GM03348 (cell line): ENCODE measurements at places on chromosomes 1 and 21.

DNA sequence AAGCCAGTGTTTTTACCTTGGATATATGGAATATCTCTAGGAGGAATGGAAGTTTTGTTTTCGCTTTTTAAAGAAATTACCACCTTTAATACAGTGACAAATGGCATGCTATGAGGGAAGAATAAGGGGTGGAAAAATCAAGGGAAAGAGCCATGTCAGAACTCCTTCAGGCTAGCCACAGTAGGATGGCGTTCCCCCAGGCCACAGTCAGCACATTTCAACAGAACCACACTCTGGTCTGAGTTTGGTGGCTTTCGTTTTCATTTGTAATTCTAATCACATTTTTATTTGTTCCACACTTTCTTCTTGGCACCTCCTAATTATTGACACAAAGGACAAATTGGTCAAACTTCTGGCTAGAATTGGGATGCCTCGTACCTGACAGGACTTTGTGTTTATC, 60.3 kb upstream of the RCOR3 start:
- no peak for DNase-seq

- DNase-seq, result no peak
Measured at GRCh38 chr1:15191770-15192169, 38.2 kb downstream of the TMEM51 start.

DNA sequence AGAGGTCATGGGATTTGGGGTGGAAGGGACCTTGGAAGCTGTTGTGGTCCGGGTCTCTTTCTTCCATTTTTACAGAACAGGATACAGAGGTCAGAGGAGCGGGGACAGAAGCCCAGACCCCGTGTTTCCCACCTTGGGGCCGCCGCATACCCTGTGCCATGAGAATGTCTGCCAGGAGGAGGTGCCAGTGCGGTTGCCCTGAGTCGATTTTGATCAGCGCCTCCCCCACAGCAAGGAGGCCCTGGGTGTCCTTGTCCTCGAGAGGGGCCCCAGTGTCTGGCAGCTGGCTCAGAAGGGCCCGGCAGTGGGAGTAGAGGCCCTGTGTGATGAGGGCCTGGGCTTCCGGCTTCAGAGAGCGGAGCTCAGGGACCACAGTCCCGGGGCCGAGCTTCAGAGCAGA, 12.3 kb upstream of the MMEL1 start:
- no peak for DNase-seq

DNA sequence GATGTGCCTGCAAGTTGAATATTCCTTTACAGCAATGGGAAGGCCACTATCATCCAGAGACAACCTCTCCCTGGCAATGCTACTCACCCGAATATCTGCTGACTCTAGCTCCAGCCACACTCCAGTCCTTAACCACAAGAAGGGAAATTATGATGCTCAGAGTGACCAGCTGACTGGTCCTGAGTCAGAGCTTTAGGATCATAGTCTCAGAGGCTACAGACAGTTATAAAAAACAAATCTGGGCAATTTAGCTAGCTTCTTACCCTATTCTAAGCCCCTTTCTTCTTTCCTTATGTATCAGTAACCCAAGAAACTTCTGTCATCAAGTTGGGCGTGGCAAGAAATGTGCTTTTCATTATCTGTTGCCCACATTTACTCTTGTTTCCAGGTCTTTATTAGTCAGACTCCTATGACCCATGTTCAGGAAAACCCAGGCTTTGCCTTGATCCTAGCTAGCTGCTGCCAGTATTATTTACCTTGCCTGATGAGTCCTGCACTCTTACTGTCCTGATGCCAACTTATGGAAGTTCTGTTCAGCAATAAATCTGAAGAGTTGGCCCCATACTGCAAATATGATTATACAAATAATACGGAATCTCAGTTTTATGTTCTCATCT, 207.0 kb downstream of the TTLL7 start:
- peak; percentile 24 for DNase-seq

DNA sequence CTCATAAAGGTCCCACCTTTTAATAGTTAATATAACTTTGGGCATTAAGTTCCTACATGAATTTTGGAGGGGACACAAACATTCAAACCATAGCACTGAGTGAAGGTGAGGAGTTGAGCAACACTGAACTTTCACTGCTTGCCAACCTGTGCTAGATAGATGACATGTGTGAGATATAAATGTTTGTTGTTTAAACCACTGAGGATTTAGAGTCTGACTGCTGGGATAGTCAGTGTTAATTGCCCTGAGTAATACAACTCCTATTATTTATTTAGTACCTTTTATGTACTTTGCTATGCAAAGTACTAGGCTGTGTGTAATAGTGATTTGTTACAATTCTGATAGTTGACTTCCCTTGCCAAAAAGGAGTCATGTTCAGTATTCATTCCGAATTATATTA, 32.4 kb upstream of the SLC16A1 start:
- no peak for DNase-seq

DNA sequence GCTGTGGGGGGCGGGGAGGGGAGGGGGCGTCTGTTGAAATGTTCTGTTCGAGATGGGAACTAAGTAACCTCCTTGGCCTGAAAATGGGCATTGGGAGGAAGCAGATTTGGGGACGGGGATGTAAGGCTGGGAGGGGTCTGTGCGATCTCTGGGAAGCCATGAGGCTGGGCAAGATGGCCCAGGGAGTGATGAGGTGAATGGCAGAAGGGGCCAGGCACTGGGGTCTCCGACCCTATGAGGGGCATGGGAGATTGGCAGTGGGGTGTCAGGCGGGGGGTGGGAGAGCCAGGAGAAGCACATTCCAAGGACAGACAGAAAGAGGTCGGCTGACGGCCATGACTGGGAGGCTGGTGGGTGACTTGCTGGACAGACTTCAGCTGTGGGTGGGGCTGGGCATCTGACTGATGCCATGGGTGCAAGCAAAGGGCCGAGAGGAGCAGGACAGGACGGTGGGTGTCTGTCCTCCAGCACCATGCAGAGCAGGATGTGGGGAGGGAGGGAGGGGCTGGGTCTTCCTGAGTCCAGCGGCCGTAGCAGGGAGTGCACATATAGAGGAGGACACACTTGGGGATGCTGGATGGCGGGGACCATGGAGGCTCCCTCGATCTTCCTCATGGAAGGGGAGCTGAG, 30.0 kb upstream of the COL18A1 start:
- no peak for DNase-seq

DNA sequence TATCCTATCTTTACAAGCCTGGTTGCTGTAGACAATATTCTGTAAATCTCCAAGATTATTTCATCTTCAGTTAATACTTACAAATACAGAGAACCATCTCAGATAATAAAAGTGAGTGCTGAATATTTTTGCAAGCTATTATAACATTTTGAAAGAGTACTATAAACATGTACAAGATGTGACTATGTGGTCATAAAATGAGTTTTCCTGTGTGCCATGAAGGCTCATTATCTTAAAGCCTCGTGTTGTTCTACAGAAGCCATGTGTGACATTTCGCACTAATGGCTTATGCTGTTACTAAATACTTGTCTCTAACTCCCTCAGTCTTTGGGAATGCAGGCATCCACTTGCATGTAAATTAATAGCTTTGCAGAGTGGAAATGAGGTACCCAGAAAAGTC, 48.3 kb downstream of the SAMSN1 start:
- DNase-seq, result no peak

DNA sequence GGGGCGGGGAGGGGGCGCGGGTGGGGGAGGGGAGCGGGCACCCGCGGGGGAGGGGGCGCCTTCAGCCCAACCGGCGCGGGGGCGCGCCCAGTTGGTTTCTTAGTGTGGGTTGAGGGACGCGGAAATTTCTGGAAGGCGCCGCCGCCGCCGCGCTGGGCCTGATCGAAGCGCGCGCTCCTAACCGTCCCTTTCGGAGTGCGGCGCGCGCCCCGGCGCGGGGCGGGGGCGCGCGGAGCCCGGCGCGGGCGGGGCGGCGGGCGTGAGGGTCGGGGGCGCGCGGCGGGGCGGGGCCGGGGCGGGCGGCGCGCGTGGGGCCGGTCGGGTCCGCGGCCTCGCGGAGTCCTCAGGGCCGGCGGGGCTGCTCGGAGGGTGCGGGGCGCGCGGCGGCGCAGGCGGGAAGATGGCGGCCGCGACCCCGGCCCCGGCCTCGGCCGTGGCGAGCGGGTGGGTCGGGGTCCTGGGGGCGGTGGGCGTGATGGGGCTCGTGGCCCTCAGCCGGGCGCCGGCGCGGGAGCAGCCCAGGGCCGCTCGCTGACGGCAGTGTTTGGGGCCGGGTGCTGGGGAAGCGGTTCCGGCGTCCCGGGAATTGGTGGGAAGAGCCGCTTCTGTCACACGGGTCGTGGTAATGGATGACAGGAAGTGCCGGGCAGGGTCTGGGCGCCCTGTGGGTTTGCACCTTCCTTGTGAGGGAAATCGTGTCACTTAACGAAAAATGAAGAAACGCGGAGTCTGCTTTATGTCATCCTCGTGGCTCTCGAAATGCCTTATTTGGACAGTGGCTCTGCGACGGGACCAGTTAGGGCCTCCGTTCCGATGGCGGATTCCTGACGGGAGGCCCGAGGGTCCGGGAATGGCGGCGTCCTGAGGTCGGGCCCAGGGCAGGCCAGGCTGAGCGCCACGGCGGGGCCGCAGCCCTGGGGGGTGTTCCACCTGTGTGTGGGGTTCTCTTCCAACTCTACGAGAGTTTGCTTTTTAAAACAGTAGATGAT, 764 bp downstream of the PKNOX1 start:
- peak; percentile 94 for DNase-seq

- DNase-seq, result peak; percentile 54
Measured at GRCh38 chr21:38948377-38949069, 142.8 kb downstream of the ETS2 start.

DNA sequence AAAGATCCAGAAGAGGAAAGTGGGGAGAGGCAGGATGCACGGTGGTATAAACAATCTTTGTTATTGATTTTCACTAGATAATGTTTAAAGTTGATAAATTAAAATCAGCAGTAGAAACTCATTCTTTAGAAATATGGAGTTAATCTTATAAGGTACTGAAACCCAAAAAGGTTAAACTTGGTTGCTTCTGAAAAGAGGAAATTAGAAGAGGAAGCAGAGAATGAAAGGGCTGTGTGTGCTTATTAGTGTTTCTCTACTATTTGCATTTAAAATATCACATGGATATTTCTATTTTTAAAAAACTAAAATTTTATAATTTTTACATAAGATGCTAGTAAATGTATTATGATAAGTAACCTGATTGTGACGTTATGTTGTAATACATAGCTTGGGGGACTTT, 24.4 kb downstream of the C1orf141 start:
- no peak for DNase-seq

GRCh38 chr1:1072849-1073742, 1.0 kb downstream of the RNF223 start:
- no peak for DNase-seq

DNA sequence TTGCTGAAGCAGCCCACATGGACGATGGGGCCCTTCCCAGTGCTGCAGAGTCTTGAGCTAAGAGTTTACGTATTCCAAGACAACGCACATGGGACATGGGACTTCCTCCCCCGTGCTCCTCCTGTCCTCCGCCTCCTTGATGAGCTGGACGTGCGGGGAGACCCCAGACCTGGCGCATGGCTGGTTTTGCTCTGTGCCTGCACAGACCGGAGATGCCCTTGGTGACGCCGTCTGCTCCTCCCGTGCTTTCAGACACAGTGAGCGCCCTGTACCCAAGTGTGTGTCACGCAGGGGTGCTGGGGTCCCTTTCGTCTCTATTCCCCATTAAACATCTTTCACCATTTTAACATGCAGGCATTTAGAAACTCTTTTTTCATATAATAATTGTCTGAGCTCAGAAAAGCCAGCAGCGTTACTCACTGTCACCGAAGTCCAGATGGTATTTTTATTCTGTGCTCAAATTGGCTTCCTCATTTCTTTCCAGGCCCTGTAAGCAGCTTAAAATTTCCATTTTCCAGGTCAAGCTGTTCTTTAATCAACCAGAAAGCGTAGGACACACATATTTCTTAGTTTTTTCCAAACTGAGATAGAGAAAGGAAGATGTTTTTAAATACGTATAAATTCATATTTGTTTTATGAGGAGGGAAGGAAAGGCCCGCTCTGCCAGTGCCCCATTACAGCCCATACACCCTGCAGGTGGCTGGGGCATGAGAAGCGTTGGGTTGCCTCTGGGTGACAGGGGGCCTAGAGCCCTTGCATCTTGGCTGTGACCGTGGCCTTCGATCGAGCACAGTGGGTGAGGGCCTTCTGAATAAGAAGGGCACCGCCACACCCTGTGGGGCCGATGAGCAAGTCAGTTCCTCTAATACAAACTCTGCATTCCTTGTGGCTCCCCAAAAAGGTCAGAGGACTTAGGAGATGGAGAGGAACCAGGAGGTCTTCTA, 17.9 kb upstream of the ZBTB21 start:
- DNase-seq, result no peak

- DNase-seq, result no peak
Measured at GRCh38 chr1:44723064-44723463, 7.9 kb downstream of the RNU5D-1 start.

- DNase-seq, result no peak
Measured at GRCh38 chr1:40648928-40649591, 16.4 kb downstream of the RIMS3 start.

- peak; percentile 38 for DNase-seq
Measured at GRCh38 chr1:6700853-6701436, 671 bp downstream of the DNAJC11 start.

DNA sequence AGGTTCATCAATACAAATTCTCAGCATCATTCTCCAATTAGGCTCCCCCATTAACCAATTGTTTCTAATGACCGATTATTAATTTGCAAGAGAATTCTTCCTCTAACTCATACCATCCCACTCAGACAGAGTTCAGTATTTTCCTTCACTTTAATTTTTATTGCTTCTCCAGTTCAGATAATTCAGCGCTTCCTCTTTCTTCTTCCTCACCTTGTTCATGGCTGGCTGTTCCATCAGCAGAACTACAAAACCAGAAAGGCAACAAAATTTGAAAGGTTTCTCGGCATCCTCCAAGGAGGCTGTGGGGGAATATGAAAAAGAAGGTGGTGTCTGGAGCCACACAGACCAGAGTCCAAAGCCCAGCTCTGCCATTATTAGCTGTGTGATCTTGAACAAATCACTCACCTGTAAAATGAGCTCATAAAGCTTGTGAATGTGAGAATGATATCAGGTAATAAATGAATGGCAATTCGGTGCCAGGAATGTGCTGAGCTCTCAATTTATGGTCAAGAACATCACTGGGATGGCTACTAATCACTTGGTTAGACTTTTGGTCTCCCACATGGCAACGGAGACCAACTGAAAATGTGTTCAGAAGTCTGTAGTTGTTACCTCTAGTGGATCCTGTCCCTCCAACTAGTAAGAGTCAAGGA, 11.7 kb upstream of the ZNF436 start:
- DNase-seq, result no peak

GRCh38 chr1:221778535-221779142, 36.8 kb upstream of the DUSP10 start:
- DNase-seq, result no peak
